ENCODE measurements at places on chromosomes 16 and 17.

- DNase-seq: no peak
These were observed 51.3 kb downstream of the ADCY9 start for GRCh38 chr16:4064950-4065352.

- DNase-seq: no peak
These were observed 77.0 kb upstream of the CCL2 start for GRCh38 chr17:34178092-34178491.

DNA sequence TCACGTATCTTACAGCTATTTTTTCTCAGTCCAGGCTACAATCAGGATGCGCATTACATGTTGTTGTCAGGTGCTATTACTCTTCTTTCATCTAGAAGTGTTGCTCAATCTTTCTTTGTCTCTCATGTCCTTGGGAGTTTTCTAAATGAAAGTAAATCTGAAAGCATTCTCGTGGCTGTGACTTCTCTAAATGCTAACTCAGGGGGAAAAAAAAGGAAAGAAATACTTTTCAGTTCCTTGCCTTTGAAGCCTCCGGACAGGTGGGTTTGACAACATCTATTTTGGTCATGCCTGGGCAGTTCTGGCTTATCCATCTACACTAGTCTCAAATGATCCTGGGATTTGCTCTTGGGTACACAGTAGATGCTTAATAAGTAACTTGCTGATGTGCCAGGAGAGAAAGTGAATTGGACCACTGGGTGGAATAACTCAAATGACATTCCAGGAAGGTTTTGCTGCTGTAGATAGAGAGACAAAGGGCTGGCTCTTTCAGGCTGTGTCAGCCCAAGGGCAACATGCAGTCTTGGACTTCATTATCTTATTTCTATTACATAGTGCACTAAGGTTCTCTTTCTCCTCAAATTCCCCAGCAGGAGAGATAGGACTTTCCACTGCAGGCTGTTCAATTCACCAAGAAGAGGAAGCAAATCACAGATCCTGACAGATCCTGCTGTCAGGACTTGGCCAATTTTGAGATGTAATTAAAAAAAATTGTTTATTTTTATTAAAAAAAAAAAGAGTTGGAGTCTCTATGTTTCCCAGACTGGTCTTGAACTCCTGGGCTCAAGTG, 63.6 kb upstream of the NFAT5 start:
- DNase-seq: no peak

DNA sequence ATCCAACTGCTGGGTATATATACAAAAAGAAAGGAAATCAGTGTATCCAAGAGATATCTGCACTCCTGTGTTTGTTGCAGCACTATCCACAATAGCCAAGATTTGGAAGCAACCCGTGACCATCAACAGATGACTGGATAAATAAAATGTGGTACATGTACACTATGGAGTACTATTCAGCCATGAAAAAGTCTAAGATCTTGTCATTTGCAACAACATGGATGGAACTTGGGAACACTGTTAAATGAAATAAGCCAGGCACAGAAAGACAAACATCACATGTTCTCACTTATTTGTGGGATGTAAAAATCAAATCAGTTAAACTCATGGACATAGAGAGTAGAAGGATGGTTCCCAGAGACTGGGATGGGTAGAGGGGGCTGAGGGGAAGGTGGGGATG, 620.7 kb downstream of the RBFOX1 start:
- DNase-seq: no peak

GRCh38 chr16:86581458-86581857, 3.1 kb downstream of the FOXL1 start:
- no peak for DNase-seq

Data from activated T-cell treated with anti-CD3 and anti-CD28 coated beads, Interleukin-2, amount 50 U/mL, for 1 hour (primary cell).